Activated CD8-positive, alpha-beta memory T cell treated with anti-CD3 and anti-CD28 coated beads, Interleukin-2, amount 10 ng/mL, durations not matched to agents 7 days and 5 days (primary cell): ENCODE measurements at places on chromosomes 4 and X.

- H3K27ac ChIP-seq: no peak overlapping the region
- H3K27me3 ChIP-seq: peaks cover 2% of the 10 kb centered on the region
- peaks cover 3% of the 10 kb centered on the region for H3K36me3 ChIP-seq
- H3K4me1 ChIP-seq: peaks cover 26% of the 10 kb centered on the region
- no peak overlapping the region for H3K4me3 ChIP-seq
- no peak for DNase-seq
Observed at GRCh38 chr4:98609934-98610333, 48.5 kb downstream of the TSPAN5 start.

DNA sequence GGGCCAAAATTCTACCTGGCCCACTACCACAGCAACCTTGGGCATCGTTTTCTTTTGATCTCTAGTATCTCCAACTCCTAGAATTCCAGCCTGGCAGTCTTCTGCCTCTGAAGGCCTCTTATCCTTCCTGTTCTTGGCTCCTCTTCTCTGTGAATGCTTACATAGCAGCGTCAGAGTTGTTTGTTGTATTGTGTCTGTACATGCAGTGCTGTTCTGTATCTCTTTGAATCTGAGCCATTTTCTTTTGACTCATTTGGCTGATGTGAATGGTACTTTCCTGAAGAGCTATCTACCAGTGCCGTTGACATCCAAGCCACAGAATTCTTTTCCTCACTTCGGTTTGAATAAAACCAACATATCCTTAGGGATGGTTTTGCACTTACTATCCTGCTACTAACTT, 79.2 kb downstream of the TMEM164 start:
- peaks cover 8% of the 10 kb centered on the region for H3K4me1 ChIP-seq
- no peak overlapping the region for H3K4me3 ChIP-seq
- H3K27me3 ChIP-seq: no peaks in the 10 kb centered on the region
- no peak for DNase-seq

- H3K4me1 ChIP-seq: no peaks in the 10 kb centered on the region
- no peaks in the 10 kb centered on the region for H3K36me3 ChIP-seq
- H3K27me3 ChIP-seq: no peaks in the 10 kb centered on the region
- no peak overlapping the region for H3K27ac ChIP-seq
Observed at GRCh38 chrX:16251782-16252181, 84.5 kb downstream of the MAGEB17 start.

- H3K4me1 ChIP-seq: peaks cover 2% of the 10 kb centered on the region
- H3K27ac ChIP-seq: no peak overlapping the region
- H3K27me3 ChIP-seq: peaks cover 4% of the 10 kb centered on the region
- no peak overlapping the region for H3K4me3 ChIP-seq
- DNase-seq: no peak
Observed at GRCh38 chr4:81605271-81605670, 133.6 kb upstream of the RASGEF1B start.

GRCh38 chrX:110172215-110172614, 145.7 kb downstream of the AMMECR1 start:
- H3K4me1 ChIP-seq: no peaks in the 10 kb centered on the region
- no peaks in the 10 kb centered on the region for H3K27me3 ChIP-seq
- peaks cover 6% of the 10 kb centered on the region for H3K36me3 ChIP-seq
- no peak overlapping the region for H3K4me3 ChIP-seq
- DNase-seq: no peak
- H3K27ac ChIP-seq: peak overlapping the region; percentile 31

DNA sequence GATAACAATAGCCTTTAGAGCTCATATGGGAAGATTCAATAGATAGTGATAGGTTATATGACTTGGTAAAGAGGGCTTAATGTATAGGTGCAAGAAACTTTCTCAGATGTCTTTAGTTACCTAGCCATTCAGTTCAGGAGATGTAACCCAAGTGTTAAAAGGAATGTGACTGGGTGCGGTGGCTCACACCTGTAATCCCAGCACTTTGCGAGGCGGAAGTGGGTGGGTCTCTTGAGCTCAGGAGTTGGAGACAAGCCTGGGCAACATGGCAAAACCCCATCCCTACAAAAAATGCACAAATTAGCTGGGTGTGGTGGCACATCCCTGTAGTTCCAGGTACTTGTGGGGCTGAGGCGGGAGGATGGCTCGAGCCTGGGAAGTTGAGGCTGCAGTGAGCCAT, 7.9 kb downstream of the TET2 start:
- H3K36me3 ChIP-seq: peaks cover 15% of the 10 kb centered on the region
- H3K4me3 ChIP-seq: no peak overlapping the region
- no peak for DNase-seq
- peaks cover 17% of the 10 kb centered on the region for H3K4me1 ChIP-seq

DNA sequence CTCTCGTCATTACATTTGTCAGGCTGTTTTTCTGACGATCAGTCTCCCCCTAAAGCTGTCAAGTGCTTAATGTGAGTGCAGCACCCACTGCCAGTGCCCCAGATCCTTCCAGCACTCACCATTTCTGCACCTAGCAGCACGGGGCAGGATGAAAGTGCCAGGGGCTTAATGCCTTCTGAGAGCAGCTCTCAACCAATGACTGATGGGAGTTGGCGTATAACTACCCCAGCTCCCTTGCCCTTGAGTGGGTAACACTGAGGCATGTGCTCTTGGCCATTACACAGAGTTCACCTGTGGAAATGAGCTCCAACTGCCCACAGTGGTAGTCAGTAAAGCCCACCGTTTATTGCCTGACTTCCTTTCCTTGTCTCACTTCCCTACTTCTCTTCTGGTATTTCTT, 226.2 kb upstream of the BCOR start:
- H3K27ac ChIP-seq: no peak overlapping the region
- no peak overlapping the region for H3K4me3 ChIP-seq
- H3K27me3 ChIP-seq: peaks cover 3% of the 10 kb centered on the region

DNA sequence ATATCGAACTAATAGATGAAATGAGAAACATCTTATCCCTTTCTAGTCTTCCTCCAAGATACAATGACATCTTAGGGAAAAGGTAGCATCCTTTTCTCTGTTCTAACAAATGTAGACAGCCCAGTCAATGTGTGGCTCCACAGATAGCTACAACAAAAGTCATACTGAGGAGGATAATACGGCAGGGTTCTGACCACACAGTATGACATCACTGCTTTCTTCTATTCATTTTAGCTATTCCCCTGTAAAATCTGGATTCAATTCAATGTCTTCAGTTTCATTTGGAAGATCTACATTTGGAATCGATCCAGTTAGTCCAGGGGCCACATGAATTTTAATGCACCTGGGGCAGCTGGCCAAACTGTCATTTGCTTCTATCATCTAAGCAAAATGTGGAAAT, 51.4 kb downstream of the ENOX2 start:
- DNase-seq: no peak
- H3K36me3 ChIP-seq: peaks cover 14% of the 10 kb centered on the region
- H3K27me3 ChIP-seq: no peaks in the 10 kb centered on the region
